A549 treated with DMSO at 1 μM for 4 hours (cell line): ENCODE measurements at places on chromosomes 1 and 21. TPM values are rescaled to one million over a fixed set of nuclear protein-coding genes. Genes with fewer than 3 reads are reported as not detected.

The IFNGR2 gene
- total RNA-seq: 50.3 to 61.6 TPM (median 59.8 TPM) in 5 replicates

The PLA2G5 gene
- not detected in 5 replicates for total RNA-seq

The DCST2 gene
- total RNA-seq: 0.22 to 0.72 TPM (median 0.46 TPM) in 5 replicates

The AIM2 gene
- total RNA-seq: not detected in 5 replicates

The PTGFRN gene
- 16.0 to 21.3 TPM (median 18.4 TPM) in 5 replicates for total RNA-seq

The KCNK2 gene
- total RNA-seq: 0.11 to 0.28 TPM (median 0.22 TPM) in 3 of 5 replicates, not detected in the others

The SPATA46 gene
- not detected in 5 replicates for total RNA-seq

The AVPR1B gene
- not detected in 5 replicates for total RNA-seq

The CD53 gene
- not detected in 5 replicates for total RNA-seq

The CDC42BPA gene
- 9.3 to 11.8 TPM (median 11.5 TPM) in 5 replicates for total RNA-seq

The CCDC190 gene
- total RNA-seq: not detected in 5 replicates
